ENCODE measurements at places on chromosomes 4 and X.

DNA sequence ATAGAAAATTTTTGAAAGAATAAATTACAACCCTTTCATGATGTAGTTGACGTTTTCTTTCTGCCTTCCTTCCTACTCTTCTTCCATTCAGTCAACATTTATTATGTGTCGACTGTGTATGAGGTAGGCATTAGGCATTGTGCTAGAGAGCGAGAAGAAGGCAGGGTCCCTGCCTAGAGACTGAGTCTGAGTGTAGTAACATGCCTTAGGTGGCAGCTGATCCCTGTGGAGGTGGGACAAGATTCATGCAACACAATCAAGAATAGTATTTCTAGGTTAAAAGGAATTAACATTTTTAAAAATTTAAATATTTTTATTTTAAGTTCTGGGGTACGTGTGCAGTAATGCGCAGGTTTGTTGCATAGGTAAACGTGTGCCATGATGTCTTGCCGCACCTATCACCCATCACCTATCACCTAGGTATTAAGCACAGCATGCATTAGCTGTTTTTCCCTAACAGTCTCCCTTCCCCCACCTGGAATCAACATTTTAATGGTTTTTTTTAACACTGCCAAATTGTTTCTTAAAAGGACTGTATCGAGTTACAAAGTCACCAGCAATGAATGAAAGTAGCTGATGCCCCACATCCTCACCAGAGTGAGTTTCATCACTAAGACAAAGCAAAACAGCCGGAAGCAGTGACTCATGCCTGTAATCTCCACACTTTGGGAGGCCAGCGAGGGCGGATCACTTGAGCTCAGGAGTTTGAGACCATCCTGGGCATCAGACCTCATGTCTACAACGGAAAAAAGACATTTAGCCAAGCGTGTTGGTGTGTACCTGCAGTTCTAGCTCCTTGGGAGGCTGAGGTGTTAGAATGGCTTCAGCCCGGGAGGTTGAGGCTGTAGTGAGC, 84.0 kb downstream of the WWC2 start:
- no peak for DNase-seq

DNA sequence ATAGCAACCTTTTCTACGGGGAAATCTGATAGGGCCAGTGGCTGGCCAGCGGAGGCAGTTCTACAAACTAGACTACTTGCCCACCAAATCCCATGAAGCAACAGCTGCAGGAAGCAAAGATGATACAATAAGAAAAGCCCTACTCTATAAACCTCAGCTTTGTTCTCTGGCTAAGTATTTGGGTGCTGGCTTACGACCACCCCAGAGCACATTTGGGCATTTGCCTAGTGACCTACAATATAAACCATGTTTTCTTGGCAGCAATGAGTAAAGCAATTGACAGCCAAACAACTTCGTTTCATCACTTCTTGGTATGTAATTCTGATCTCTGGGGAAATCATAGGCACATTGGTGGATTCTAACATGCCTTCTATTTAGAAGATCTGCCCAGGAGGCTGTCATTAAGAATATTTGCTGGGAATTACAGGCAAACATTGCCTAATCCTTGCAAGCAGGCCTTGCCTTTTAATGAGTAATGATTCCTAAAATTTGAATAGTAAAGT, 7.5 kb upstream of the LHFPL1 start:
- peak; percentile 14 for DNase-seq

DNA sequence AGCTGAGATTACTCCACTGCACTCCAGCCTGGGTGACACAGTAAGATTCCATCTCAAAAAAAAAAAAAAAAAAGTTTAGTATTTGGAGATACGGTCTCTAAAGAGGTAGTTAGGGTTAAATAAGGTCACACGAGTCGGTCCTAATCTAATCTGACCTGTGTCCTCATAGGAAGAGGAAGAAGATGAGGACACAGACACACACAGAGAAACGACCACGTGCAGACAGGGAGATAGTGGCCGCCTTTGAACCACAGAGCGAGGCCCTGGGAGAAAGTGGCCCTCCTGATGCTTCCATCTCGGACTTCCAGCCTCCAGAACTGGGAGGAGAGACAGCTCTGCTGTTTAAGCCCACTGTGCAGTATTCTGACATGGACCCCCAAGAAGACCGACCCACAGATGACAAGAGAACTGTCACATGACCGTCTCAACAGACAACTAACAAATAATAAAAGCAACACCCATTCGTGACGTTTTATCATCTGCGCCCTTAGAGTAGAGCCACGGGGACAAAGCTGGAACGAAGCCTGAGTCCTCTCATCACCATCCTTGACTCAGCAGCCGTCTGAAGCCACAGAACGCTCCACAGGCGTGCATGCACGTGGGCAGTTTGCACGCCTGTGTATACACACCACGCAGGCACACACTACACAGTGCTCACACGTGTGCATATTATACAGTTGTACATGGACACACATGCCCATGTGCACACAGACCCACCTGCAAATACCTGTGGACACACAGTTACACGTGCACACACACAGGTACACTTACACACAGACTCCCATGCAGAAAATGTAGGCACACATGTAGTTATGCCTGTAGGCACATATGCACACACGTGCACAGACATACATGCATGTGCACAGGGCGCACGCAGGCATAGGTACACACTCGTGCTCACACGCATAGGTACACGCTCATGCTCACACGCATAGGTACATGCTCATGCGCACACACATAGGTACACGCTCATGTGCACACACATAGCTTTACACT, 51.7 kb downstream of the FAM53A start:
- no peak for DNase-seq

DNA sequence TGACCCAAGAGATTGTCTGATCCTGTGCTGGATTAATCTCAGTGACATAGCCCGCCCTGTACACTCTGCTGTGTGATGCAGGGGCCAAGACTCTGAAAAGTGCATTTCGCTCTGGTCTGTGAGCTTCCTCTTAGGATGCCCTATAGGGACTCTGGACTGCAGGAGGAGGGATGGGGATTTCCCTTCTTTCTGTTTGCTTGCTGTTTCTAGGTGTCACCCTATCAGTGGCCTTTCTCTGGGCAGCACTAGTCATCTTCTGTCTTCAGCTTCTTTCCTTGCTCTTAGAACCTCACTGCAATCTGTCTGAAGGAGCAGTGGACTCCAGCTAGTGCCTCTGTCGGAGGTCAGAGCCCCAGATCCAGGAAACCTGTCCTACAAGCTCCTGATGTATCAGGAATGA, 34.5 kb upstream of the SCRG1 start:
- no peak for DNase-seq

DNA sequence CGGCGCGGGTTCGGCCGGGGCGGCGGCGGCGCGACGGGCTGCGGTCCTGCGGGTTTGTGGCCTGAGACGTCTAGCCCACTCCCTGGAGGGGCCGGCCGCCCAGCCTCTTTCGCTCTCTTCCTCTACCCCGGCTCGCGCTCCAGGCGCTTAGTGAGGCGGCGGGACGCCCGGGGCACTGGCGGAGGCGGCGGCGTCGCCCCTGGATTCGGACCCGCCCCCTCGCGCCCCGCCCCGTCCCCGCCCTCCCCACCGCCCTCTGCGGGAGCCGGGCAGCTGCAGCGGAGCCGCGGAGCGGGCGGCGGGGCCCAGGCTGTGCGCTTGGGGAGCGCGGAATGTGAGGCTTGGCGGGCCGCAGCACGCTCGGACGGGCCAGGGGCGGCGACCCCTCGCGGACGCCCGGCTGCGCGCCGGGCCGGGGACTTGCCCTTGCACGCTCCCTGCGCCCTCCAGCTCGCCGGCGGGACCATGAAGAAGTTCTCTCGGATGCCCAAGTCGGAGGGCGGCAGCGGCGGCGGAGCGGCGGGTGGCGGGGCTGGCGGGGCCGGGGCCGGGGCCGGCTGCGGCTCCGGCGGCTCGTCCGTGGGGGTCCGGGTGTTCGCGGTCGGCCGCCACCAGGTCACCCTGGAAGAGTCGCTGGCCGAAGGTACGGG, at the start of gene BMP2K:
BMP2K (plus strand) TSS at position 272 of the 650 bp plus-strand sequence; CDS start at position 466, 194 bp downstream.
- DNase-seq, result peak; percentile 74

- no peak for DNase-seq
These were observed 118.4 kb downstream of the ASB9 start for GRCh38 chrX:15151267-15152186.

- DNase-seq, result no peak
These were observed 119.8 kb downstream of the ZNF330 start for GRCh38 chr4:141340458-141340857.

Data from muscle of arm (tissue), 14 donors.